ENCODE measurements at places on chromosomes 2 and 18.

DNA sequence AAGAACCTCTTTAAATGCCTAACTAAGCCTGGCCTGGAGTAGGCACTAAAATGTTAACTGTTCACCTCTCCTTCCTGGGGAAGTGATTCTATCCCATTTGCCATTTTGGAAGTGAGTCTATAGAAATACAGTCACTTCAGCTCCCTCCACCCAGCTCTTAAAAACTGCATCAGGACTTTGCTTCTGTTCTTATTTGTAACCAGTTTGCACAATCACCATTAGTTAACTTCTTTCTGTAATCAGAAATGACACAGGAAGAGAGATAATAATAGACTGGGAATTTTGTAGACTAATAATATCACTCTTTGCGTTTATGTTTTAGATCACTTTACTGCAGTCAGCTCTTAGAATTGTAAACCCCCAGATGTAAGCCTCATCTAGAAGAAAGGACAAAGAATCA, 16.0 kb upstream of the MARCO start:
- no peak for DNase-seq

DNA sequence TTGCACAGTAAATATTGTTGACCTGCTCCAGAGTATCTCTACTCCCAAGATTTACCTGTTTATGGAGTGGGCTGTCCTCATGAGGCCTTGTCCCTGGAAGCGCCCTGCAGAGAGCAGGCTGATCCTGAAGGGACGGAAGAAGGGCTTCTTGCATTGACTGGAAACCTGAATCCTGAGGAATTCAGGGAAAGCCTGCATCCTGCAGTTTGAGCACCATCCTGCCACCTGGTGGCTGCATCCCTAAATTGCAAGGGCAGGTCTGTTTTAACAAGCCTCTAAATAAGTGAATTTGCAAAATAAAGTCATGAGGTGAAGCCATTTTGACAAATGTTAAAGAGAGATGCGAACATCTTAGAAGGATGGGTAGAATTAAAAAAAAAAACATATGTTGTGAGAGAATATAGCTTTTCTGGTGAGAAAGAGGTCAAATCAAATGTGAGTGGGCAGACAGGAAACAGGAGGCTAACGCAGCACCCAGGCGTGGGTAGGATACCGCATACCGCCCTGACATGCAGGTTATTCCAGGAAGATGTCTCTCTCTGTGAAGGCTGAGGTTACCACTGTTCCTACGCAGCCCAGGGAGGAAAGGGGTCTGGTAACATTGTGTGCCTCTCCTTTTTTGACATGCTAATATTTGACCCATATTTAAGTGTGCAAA, 754.9 kb downstream of the RNF144A start:
- peak; percentile 23 for DNase-seq

DNA sequence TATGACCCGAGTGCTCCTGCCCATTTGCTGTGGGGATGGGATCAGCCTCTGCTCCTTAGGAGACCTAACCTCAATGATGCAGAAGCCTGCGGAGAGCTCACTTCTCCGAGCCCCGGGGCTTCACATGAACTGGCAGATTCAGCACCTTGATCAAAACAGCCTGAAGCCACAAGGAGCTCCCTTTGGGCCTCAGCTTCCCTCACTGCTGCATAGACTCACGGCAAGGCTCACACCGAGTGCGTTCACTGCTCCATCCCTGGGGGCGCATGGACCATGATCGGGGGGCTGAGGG, 33.0 kb downstream of the CRACDL start:
- no peak for DNase-seq

DNA sequence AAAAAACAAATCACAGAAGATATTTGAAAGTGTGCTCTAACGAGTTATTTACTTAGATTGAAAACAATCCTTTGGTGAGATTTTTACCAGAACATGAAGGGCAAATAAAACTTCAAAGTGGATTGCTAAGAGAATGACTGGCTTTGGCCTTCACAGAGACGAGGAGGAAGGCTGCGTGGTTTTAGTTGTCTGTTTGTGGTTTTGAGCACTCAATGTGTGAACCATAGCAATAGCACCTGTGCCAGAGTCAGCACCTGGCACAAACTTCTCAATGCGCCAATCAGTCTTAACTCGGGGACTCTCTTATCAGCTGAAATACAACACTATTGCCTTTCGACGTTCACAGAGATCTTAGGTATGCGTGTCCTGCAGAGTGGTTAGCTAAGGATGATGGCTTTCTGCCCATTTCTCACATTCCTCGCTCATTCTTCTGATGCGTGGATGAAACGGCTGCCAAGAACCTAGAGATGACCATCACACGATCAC, 70.0 kb downstream of the MBP start:
- peak; percentile 37 for DNase-seq

- DNase-seq, result peak; percentile 77
These were observed 14.7 kb upstream of the PUM2 start for GRCh38 chr2:20365249-20365817.

- no peak for DNase-seq
These were observed 66.2 kb downstream of the SOX11 start for GRCh38 chr2:5758346-5758745.

GRCh38 chr2:205970348-205970747, 115.6 kb downstream of the INO80D start:
- DNase-seq, result no peak

DNA sequence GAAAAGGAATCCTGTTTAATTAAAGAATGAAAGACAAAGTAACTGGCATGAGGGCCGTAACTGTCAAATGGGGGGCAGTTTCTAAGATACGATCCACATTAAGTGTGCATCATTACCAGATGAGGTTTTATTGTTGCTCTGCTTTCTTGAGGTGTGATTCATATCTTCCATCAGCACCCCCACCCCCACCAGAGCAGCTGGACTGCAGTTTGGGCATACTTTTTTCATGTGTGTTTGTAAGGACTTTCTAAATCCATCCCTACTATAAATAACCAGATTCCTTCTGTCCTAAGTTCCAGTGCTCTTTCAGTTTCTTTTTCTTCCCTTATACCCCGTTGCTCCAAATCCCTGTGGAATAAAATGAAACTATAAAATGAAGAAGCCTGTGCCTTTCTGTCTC, 142.1 kb downstream of the CDCA7 start:
- DNase-seq, result no peak

DNA sequence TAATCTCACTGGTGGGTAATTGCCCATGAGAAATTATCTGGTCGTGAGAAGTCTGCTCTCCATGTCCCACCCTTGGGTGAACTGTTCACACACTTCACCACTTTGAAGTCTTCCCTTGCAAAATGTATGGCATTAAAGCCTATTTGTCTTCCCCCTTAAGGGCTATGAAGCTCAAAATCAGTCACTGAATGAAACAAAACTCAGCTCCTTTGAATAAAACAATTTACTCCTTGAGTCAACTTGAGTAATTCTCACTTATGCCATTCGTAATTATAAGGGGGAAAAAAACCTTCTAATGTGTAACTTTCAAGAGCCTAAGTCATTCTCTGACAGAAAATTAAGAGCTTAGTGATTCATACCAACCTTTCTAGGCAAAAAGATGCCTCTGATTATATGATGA, 48.8 kb upstream of the REL start:
- DNase-seq, result no peak

DNA sequence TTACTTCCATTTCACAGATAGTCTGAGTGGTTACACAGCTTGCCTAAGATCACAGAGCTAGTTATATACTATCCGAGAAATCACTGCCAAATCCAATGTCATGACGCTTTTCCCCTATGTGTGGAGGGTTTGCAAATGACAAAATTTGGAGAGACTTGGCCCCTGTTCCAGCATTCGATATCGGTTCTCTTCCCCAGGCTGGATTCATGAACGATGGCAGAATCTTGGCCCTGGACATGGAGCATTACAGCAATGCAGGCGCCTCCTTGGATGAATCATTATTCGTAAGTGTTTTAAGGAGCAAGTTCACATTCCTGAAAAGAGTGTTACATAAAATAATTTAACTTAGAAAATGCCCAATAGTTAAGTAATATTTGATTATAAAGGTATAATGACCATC, 55.1 kb downstream of the AOX1 start:
- no peak for DNase-seq

DNA sequence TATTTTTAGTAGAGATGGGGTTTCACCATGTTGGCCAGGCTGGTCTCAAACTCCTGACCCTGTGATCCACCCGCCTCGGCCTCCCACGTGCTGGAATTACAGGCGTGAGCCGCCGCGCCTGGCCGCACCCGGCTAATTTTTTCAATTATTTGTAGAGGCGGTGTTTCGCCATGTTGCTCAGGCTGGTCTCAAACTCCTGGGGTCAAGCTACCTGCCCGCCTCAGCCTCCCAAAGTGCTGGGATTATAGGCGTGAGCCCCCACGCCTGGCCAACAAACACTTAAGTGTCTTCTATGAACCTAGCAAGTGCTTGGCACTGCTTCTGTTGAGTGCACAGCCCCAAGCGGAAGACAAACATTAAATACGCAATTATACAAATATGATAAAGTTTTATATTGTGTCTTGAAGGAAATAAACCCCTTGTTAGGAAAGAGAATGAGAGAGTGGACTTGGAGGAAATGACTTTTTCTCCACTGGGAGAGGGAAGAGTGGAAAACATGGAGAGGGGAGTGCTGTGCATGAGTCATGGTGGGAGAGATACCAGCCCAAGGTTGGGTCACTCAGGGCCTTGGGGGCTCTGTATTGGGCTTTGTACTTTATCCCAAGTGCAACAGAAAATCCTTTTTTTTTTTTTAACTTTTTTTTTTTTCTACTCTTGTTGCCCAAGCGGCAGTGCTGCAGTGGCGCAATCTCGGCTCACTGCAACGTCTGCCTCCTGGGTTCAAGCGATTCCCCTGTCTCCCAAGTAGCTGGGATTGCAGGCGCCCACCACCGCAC, 41.4 kb upstream of the ACTR2 start:
- DNase-seq, result no peak

GRCh38 chr2:55395724-55396605, 23.7 kb downstream of the CCDC88A start:
- no peak for DNase-seq

DNA sequence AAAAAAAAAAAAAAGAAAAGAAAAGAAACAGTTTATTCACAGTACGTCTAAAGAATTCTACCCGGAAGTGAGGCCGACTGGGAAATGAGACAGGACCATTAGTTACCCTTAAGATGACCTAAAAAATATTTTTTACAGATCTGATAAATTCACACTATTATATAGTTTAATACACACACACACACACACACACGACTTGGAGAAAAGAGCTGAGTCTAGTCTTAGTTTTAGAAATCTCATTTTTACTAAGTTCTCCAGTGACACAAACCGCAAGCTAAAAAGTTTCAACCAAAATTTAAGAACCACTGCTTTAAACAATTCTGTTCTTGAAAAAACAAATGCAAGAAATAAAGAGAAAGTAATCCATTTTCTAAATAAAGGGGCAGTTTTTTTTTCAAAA, 27.1 kb downstream of the ST3GAL5 start:
- DNase-seq, result no peak

DNA sequence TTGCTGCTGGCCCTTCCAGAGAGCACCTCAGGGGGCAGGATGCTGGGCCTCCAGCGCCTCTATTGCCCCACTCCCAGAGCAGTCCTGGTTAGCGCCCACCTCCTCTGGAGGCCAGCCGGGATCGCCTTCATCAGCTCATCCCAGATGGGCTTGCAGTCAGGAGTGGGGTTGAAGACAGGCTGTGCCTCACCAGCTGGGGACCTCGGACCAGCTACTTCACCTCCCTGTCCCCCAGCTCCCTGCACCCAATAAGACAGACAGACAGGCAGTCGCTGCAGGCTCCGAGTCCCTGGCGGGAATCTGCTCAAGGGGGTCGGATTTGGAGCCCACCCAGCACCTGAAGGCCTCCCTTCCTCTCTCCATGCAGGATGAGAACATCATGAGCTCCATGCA, 18.9 kb upstream of the FAHD2A start:
- DNase-seq, result no peak

DNA sequence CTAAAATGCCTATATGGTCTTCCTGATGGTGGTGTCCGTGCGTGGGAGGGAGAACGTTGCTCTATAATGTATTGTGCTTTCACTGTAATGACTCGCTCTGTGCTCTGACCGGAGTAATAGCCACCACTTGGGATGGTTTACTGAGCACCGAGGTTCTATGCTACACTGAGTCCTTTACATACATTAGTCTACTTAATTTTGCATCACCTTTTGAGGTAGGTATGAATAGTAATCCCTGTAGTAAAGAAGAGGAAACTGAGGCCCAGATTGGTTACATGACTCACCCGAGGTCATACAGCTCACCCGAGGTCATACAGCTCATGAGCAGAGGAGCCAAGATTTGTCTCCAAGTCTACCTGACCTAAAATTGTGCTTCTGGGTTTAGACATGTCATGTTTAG, 79.5 kb downstream of the ARMC9 start:
- DNase-seq, result no peak

- DNase-seq, result no peak
These were observed 118.9 kb upstream of the CTNNA2 start for GRCh38 chr2:79393806-79394484.

DNA sequence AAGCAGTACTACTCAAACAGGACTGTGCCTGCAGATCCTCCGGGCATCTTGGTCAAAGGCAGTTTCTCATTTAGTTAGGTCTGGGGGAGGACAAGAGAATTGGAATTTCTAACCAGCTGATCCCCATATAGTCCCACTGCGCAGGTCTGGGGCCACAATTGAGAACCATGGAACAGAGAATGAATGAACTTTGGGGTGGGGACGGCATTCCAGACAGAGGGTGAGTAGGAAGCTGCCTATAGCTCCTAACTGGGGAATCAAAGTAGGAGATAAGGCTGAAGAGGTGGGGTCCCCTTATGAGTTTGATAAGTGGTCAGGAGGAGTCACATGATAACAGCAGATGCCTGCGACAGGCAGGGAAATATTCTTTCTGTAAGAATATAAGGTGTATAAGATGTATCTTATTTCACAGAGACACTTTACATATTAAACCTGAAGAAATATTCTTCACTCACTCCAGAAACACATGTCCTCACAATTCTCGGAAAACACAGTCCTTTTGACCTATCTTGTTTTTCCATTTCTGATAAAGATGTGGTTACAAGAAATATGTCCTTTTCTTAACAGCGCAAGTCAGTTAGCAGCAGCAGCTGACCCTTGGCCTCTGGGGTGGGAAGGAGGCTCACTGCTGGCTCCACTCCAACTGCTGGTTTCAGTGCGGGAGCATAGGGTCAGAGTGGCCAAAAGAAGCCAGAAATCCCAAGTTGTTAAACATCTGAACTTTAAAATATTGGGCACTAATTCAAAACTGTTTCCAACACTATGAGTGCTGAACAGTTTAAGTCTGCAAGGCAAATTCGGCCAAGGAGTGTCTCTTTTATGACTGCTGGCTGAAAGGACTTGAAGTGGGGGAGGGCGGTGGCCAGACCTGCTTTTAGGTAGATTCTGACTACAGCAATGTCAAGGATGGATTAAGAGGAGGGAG, 12.6 kb upstream of the TMEM214 start:
- peak; percentile 41 for DNase-seq

GRCh38 chr18:70039186-70039585, 91.5 kb upstream of the CD226 start:
- DNase-seq, result no peak
